ENCODE measurements at places on chromosomes 3 and 15.

- DNase-seq, result no peak
Observed at GRCh38 chr3:135240426-135240825, 445.4 kb downstream of the EPHB1 start.

DNA sequence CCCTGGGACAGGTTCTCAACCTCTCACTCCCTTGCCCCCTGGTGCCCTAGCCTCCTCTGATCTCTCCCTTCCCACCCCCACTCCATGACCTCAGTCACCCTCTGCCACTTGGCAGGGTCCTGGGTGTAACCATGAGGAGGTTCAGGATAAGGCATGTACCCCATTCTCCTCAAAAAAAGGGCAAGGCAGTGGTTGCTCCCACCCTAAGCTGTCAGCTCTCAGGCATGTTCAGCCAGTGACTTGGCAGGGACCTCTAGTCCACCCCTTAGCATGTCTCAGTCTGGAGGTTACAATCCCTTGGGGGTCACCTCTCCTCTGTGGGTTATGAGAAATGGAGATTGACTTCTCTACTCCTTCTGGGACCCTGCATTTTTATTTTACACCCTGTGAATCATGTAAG is 11.0 kb upstream of the BOC start:
- DNase-seq, result no peak

DNA sequence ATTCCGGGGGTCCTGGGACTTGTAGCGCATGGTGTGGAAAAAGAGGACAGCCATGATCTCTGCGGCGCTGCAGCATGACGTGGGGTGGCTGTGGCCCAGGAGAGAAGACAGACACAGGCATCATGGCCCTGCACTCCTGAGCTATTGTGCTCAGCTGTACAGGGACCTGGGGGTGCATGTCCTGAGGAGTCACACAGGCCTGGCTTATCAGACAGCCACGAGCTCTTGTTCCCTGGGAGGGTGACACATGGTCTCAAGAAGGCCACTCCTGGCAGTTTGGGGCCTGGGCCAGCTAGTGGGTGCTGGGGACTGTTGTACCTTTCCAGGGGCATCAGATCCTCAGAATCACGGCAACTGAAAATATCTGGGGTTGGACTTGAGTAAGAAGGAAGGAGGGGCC is 13.7 kb downstream of the TKT start:
- no peak for DNase-seq

DNA sequence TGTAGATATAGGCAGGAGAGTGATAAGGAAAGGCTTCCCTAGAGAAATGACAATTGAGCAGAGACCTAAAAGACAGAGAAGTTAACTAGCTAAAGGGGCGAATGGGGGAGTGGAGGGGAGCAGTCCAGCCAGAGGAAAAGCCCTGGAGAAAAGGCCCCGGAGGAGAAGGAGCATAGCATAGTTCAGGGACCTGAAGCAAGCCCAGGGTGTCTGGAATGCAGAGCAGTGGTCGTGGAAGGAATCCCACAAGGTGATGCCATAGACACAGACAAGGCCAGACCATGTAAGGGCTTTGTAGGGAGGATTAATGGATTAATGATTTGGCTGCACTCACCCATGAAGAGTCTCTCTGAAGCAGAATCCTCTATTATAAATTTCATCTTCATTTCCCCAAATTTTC is 45.8 kb upstream of the LRRN1 start:
- no peak for DNase-seq

DNA sequence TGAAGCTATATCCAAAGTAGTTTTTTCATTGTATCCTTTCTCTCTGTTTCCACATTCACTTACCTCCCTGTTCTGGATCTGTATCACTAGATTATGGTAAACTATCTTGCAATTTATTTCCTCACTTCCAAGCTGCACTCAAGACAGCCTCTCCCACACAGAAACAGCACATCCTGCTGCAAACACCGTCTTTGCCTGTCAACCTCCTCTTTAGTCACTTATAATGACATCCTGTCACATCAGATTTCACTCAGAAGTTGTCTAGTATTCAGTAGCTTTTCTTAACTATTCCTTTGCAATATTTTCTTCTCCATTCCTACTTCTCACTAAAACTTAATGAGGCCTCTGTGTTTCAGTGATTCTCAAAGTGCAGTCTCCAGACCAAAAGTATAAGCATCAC is 490.8 kb downstream of the IGSF11 start:
- DNase-seq, result no peak

Measured in skin of body (tissue), 3 donors.